Caco-2 (cell line): ENCODE measurements at places on chromosomes 5 and 9. TPM values are rescaled to one million over a fixed set of nuclear protein-coding genes. Genes with fewer than 3 reads are reported as not detected.

- DNase-seq: no peak
Measured at GRCh38 chr9:71465392-71465791, 302.9 kb downstream of the CEMIP2 start.

The PFN3 gene
- total RNA-seq: not detected in 2 replicates

The TOR4A gene
- 1.8 and 1.9 TPM in 2 replicates for total RNA-seq

GRCh38 chr5:92713335-92713743, 867.7 kb downstream of the NR2F1-AS1 start:
- no peak for DNase-seq
